ENCODE measurements at places on chromosomes 3 and 15.

DNA sequence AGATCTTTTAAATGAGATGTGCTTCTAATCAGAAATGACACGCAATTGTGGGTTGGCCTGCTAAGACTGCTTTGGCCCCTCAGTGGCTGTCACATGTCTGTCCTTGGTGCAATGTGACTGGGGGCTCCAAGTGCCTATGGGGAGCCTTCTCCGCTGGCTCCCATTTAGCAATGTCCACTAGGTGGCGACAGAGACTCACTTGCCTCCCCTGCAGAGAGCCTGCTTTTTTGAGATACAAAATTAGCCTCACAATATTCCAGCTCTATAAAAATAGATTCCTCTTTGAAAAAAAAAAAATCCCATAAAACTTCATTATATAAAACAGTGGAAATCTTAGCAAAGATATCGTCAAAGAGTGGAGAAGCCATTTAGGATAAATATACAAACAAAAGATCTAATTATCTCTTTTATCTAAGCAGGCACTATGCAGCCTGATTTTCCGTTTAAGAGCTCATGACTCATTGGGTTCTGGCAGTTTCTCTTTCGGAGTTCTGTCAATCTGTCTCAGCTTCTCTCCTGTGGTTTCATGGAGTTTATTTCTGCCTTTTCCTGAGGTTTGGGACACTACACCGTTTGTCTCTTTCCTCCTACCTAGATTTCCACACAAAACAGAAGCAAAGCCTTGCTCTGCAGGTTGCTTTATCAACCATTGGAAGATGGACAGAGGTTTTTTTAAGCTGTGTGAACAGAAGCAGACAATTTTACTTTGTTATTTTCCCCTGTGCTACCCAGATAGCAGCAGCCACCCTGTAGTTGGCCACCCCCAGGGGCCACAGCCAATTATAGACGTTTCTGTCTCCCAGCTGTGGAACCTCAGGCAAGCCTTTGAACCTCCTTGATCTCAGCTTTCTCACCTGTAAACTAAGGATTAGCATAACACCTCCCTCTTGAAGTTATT is 68.4 kb upstream of the TNFAIP8L3 start:
- peak; percentile 90 for DNase-seq

GRCh38 chr3:25457671-25458419 is 29.8 kb downstream of the RARB start:
- no peak for DNase-seq

GRCh38 chr3:164572436-164572835 is 505.9 kb downstream of the SI start:
- no peak for DNase-seq

DNA sequence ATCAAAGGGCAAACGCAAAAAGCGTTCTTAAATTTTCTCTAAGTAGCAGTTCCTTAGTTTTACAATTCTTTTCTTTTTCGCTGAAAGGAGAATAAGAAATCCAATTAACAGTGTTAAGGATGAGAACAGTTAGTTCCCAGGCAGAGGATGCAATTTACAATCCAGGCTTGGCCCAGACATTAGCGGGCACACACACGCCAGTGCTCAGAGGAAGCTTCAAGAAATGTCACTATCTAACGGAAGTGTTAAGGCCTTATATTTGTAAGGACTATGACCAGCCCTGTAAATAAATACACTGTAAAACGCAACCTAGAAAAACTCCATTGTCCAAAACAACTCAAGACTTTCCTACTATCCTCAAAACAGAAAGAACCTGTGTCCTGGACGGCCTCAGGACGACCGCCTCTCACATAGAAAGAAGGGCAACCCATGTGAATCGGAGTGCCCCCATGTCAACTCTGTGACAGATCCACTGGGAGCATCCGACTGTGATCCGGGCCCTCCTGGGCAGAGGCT is 1.3 kb downstream of the ACAP2 start:
- no peak for DNase-seq

- no peak for DNase-seq
These were observed 53.6 kb downstream of the CLSTN2 start for GRCh38 chr3:139988472-139989156.

GRCh38 chr3:8336456-8336855 is 165.2 kb upstream of the LMCD1 start:
- no peak for DNase-seq

GRCh38 chr3:160370987-160371857 is 27.8 kb downstream of the IFT80 start:
- no peak for DNase-seq

GRCh38 chr3:22713936-22714335 is 489.2 kb upstream of the UBE2E2 start:
- DNase-seq = peak; percentile 61

DNA sequence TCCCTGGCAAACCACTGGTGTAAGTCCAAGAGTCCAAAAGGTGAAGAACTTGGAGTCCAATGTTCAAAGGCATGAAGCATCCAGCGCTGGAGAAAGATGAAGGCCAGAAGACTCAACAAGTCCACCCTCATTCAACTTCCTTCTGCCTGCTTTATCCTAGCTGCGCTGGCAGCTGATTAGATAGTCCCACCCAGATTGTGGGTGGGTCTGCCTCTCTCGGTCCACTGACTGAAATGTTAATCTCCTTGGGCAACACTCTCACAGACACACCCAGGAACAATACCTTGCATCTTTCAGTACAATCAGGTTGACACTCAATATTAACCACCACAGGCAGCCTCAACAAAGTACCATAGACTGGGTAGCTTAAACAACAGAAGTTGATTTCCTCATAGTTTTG is 245.9 kb upstream of the IGF1R start:
- no peak for DNase-seq

- no peak for DNase-seq
These were observed 134.4 kb upstream of the DAZL start for GRCh38 chr3:16739541-16740105.

DNA sequence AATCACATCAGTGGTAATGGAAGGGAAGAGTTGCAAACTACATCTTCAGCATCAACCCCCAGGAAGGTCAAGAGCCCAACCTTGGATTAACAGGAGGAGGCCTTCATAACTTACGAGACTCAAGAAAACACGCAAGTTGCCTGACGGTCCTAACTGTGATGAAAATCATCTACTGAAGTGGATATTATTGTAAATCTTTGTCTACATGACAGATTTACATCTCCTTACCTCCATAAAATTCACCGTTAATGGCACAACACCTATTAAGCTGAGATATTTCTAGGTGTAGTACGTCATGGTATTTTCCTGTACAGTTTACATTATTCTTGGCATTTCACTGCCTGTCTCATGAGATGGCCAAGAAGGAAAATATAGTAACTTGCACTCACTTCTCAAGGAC is 332.0 kb downstream of the NSUN3 start:
- DNase-seq = no peak

- DNase-seq = no peak
These were observed 319.1 kb downstream of the LPP start for GRCh38 chr3:188473045-188473444.

All from AG20443 (cell line).